ENCODE measurements at places on chromosomes 5 and 9.

DNA sequence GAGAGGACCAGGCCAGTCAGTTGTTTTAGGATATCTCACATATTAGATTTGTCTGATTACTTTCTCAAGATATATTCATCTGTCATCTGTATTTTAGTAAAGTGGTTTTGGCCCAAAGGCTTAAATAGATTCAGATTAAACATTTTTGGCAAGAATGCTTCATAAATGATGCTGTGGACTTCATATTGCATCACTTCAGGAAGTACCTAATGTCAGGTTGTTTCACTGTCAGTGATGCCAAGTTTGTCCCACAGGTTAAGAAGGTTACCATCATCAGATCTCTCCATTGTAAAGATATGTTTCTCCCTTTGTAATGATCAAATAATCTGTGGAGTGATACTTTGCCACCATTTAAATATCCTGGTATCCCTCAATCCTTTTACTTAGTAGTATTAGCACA, 37.3 kb downstream of the ERCC6L2 start:
- no peak for DNase-seq

- DNase-seq, result no peak
Measured at GRCh38 chr9:38761999-38762398, 42.1 kb upstream of the FAM240B start.

GRCh38 chr9:28329323-28329722, 756.0 kb upstream of the C9orf72 start:
- DNase-seq, result no peak

DNA sequence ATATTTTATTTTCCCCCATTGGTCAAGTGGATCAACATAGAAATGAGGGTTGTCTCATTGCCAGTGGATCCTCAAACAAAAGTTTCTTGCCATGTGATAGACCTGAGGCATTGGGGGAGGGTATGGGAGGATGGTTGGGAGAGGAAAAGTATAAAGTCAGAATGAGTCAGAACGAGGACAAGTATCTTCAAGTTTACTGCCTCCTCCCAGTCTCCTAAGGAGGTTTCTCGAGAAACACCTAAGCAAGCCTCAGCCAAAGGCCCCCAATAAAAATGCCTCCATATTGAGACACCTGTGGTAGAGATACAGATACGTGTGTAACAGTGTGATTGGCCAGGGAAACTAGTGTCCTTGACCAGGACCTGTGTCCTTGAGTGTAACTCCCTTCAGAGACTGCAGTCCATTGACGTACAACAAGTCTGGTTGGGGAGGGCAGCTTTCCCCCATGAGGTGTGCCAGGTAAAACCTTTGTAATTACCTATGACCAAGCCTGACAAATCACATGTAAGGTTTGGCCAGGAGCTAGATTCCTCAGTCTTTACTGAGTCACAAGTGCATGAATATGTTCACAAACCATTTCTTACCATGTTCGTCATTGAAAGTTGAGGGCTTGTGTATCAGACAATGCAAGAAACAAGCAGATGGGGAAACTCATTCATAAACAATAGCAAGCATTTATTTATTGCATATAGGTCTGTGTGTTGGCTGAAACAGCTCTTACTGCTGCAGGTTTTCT, 198.6 kb upstream of the SH3GL2 start:
- DNase-seq, result no peak
